Mucosa of descending colon (tissue), 3 donors: ENCODE measurements at places on chromosomes 2 and 18. TPM values are rescaled to one million over a fixed set of nuclear protein-coding genes. Genes with fewer than 3 reads are reported as not detected.

- DNase-seq, result no peak
These were observed 89.8 kb downstream of the TGOLN2 start for GRCh38 chr2:85237849-85238565.

DNA sequence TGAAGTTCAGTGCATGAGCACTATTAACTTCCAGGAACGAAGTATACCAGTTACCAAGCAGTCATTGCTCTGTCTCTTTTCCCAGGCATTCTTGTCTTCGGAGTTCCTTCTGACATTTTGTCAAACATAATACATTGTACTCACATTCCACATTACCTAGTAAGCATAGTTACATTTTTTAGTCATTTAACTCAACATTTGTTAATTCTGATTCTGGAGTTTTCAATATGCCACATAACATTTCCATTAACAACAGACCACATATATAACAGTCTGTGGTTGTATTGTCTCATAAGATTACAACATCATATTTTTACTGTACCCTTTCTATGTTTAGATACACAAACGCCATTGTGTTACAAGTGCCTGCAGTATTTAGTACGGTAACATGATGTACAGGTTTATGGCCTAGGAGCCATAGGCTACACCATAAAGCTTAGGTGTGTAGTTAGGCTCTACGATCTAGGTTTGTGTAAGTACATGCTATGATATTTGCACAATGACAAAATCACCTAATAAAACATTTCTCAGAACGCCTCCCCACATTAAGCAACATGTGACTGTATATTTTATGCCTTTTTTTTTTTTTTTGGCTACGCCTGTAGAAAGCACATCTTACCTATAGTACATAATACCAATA is 187.1 kb downstream of the DYM start:
- DNase-seq, result peak; percentile 51

GRCh38 chr2:74051504-74051903 is 66.8 kb downstream of the TET3 start:
- DNase-seq, result no peak

DNA sequence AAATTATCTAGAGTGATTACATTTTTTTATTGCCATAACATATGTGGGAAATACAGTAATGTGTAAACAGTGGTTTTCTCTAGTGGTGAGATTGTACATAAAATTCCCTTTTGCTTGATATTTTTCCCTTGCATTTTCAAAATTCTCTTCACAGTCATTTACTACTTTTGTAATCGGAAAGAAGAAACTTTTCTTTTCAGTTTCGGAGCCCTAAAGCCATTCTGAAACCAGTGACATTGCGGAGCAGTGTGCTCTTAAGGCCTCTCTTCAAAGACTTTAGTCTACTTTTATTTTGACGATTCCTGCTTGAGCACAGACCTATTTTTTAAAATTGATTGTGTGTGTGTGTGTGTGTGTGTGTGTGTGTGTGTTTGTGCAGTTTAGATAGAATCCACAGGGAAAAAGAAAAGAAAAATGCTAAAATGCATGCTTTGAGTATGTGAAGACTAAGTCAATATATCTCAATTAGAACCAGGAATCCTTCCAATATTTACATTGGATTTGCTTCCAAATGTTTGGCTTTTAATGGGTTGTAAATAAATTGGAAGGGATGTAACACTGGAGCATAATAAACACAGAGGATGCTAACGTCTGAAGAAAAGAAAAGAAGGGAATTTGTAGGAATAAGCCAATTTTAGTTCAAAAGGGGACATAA is 357.4 kb downstream of the RND3 start:
- DNase-seq, result no peak

DNA sequence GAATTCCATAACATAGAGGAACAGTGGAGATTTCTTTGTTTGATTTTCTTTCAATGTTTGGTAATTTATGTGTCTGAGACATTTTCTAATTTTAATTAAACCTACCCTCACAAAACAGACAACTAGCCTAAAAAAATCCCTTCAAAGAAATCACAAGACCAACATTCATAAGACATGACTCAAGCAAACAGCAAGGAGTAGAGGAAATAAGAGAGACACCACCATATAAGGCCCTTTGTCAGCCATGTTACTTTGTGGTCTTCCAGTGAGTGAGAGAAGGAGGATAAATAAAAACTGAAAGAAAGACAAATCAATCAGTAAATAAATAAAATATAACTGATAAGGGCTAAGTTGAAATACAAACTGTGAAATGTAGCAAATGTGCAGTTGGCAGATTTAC is 830.8 kb upstream of the SLC39A10 start:
- no peak for DNase-seq

- DNase-seq, result no peak
These were observed 236.0 kb downstream of the BCL2 start for GRCh38 chr18:63083555-63083954.

DNA sequence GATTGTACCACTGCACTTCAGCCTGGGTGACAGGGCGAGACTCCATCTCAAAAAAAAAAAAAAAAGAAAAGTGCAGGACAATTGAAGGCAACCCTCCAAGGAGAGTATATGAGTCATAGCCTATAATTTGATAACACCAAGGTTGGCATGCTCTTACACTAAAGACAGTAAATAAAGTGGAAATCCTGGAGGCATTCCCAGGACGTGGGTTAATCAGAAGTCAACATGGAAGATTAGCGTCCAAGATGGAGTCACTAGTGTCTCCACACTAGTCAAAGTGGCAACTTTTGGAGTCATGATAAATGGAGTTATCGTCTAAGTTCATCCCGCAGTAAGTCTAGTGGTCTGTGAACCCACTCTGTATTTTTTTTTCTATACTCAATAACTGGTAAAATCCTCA is 21.2 kb upstream of the UGGT1 start:
- no peak for DNase-seq

DNA sequence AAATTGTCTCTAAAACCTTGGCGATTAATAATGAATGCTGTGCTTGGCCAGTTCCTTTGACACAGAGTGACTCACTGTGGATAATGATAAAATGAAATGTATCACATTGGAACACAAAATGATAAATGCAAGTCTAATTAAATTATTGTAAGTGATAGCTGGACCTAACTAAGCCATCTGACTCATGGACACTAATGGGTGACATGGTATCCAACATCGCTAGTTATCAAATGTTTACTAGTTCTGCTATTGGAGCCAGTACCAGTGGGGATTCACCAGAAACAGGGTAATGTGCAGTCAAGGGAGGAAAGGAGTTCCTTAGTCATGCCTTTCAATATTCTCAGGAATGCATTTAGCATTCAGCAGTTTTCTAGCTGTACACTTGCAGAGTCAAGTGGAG is 736.3 kb upstream of the ACVR2A start:
- no peak for DNase-seq

- DNase-seq, result no peak
These were observed 313.2 kb upstream of the HS6ST1 start for GRCh38 chr2:128631698-128632500.

DNA sequence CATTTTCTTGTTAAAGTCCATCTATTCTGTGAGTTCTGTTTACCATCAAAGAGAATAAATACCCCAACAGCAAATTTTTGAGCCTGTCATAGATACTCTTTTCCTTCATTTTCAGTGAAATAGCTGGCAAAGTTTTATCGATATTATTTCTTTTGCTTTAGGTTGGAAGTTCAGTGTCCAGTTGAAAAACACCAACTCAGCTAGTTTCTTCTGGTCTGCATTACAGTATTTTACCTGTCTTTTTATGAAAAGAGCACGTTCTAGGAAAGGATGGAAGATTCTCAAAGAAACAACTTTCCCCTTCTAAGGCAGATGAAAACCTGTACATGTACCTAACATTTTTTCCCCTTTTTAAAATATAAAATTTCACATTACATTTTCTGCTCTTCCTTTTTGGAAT is 80.4 kb upstream of the PROKR1 start:
- no peak for DNase-seq

DNA sequence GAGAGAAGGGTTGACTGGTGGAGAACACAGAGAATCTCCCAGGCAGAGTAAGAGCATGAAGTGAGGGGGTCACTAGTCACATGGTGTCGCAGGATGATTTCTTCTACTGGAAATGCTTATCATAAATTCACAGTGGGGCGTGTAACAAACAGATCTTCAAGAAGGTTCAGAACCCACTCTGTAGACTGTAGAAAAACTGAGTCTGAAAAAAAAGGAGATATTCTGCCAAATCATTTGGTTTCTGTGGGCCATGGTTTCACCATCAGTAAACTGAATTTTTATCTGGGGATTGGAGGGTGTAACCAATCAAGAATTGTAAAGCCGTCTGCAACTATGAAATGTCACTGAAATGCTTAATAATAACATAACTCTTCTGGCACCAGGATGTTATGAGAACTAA is 15.0 kb downstream of the TPGS2 start:
- no peak for DNase-seq

GRCh38 chr2:170087413-170087793 is 90.5 kb upstream of the MYO3B start:
- DNase-seq, result no peak

DNA sequence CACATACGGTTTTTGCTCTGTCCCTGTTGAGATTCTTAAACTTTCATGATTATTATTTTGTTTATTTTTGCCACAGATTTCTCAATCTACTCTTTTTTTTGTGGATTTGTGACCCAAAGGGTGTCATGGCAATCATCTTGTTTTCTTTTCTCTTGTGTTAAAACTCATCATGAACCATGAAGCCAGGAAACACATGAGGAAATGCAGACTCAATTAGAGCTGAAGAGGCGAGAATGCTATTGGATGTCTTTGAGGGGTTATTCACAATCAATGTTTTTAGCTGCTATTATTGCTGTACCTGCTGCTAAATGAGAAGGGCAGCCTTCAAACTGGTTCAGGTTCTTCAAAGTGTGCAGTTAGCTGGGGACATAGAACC is 99.5 kb upstream of the MMADHC start:
- DNase-seq, result no peak

DNA sequence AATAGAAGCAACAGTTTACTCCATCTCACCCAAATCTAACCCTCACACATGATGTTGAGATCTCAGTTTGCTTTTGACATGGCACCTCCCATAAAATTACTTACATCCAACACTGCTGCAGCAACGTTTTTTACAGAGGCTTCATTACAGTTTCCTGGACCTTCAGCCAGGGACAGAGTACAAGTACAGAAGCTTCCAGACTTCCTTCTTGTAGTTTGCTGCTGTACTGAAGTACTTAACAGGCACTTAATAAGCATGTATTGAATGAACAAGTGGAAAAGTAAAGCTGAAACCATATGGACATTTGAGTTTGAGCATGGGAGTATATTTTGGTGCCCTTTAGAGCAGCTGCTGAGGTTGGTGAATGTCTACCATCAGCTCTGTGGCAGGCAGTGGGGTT is 514.2 kb downstream of the PTPRM start:
- DNase-seq, result no peak

GRCh38 chr2:40363631-40364030 is 88.3 kb downstream of the SLC8A1 start:
- DNase-seq, result no peak

GRCh38 chr18:30081122-30081521 is 961.4 kb downstream of the DSC3 start:
- no peak for DNase-seq

DNA sequence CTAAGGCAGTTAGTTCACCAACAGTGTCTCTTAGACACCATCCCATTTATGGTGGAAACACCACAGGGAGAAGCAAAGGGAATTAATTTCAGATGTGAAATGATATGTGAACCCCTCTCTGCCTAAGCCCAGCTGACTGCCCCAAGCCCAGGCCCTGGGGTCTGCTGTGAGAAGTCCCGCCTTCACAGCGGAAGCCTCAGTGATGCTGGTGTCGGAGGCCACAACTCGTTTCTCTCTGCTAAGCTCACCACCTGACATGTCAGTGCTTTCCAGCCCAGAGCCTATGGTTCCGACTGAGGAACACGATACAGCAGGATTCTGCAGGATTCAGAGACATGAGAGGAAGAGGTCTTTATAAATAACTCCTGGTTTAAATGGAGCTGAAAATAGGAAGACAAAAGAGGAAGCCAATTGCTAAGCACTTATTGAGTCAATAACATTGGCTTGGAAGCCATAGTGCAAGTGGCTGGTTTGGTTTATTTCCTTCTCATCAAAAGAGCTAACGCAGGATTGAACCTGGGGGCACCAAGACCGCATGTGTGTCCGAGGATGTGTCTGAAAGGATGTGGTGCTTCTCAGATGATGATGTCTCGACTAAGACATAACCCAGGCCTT is 21.9 kb upstream of the LOXHD1 start:
- DNase-seq, result no peak

DNA sequence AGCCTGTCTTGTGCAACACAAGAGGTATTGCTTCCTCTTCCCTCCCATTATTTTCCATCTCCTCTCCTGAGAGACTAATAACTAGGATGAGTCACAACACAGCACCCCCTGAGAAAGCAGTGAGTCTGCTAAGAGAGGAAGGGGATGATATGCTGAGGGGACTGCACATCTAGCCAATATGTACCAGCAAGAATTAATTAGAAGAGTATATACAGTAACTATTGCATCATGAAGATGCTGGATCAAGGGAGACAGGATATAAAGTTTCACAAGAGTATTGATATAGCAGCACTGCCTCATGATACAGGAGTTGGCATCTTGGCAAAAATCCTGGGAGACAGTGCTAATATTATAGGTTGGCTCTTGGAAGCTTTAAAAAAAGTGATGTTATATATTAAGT is 289.9 kb upstream of the RBMS1 start:
- no peak for DNase-seq

DNA sequence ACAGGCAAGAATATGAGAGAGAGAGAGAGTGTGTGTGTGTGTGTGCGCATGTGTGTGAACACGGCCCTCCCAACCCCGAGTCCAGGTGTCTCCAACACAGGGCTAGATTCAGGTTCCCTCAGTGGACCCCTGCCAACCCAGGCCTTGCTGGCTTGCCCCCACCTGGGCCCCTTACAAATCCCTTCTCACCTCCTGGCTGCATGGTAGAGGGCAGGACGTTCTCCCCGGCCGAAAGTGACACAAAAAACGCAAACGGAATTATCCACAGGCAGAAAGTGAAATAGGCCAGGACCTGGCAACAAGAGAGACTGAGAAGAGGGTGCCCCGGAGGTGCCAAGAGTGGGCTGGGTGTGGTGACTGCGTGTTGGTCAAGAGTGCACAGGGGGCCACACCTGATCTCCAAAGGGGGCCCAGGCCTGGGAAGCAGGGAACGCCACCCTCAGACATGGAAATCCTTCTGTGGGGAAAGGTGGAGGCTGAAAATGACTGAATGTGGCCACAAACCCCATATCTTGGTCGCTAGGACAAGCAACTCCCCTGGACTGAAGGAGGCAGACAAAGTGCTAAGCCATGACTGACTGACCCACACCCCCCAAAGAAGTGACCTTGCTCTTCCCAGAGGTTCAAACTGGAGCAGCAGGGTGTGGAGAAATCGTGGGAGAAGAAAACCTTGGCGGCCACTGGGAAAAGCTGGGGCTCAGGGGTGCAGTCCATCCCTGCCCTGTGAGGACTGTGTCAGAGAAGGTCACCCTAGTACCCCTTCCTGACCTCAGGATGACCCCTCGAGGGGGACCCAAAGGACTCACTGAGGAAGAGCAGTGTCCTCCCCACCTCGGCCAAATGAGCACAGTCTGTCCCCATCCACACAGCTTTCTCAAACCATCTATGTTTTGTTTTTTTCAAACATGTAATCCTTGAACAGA is 5.7 kb downstream of the TEX261 start:
- DNase-seq, result no peak

The IFIH1 gene
- 18.3 TPM for total RNA-seq

The RTP5 gene
- not detected for total RNA-seq

The COLEC12 gene
- 12.1 TPM for total RNA-seq

The SH3RF3 gene
- 3.0 TPM for total RNA-seq

The TANC1 gene
- 55.5 TPM for total RNA-seq

The SKOR2 gene
- total RNA-seq, result not detected

The SOWAHC gene
- 30.2 TPM for total RNA-seq
